ENCODE measurements at places on chromosomes 1 and 21. TPM values are rescaled to one million over a fixed set of nuclear protein-coding genes. Genes with fewer than 3 reads are reported as not detected.

GRCh38 chr1:153556348-153556747 lies 7.3 kb upstream of the S100A3 start:
- H3K27me3 ChIP-seq: no peaks in the 10 kb centered on the region
- H3K36me3 ChIP-seq: no peaks in the 10 kb centered on the region
- DNase-seq: no peak
- no peak overlapping the region for H3K4me3 ChIP-seq
- no peak overlapping the region for H3K27ac ChIP-seq

Gene GCSAML
- not detected for total RNA-seq

DNA sequence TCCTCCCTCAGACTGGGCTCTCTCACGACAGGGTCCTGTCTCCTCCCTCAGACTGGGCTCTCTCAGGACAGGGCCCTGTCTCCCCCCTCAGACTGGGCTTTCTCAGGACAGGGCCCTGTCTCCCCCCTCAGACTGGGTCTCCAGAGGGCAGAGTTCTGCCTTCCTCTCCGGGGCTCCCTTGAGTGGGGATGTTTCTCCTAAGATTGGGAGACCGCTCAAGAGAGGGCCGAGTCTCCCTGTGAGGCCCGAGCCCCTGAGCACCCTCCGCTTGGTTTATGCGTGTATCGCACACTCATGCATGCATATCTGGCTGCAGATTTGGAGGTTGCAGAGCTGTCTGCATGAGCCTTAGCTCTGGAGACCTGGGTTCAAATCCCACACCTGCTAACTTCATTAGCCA lies 39.3 kb upstream of the CSF3R start:
- no peak overlapping the region for H3K27ac ChIP-seq
- H3K4me1 ChIP-seq: peaks cover 15% of the 10 kb centered on the region
- no peaks in the 10 kb centered on the region for H3K27me3 ChIP-seq
- no peak for DNase-seq
- no peaks in the 10 kb centered on the region for H3K36me3 ChIP-seq

Gene XCL2
- not detected for total RNA-seq

Gene PLEKHA6
- 34.0 TPM for total RNA-seq

GRCh38 chr1:201426479-201427310 lies 5.2 kb upstream of the TNNI1 start:
- H3K27ac ChIP-seq: no peak overlapping the region
- H3K27me3 ChIP-seq: no peaks in the 10 kb centered on the region
- no peaks in the 10 kb centered on the region for H3K36me3 ChIP-seq
- no peak overlapping the region for H3K4me3 ChIP-seq
- no peak for DNase-seq
- H3K4me1 ChIP-seq: peaks cover 4% of the 10 kb centered on the region

DNA sequence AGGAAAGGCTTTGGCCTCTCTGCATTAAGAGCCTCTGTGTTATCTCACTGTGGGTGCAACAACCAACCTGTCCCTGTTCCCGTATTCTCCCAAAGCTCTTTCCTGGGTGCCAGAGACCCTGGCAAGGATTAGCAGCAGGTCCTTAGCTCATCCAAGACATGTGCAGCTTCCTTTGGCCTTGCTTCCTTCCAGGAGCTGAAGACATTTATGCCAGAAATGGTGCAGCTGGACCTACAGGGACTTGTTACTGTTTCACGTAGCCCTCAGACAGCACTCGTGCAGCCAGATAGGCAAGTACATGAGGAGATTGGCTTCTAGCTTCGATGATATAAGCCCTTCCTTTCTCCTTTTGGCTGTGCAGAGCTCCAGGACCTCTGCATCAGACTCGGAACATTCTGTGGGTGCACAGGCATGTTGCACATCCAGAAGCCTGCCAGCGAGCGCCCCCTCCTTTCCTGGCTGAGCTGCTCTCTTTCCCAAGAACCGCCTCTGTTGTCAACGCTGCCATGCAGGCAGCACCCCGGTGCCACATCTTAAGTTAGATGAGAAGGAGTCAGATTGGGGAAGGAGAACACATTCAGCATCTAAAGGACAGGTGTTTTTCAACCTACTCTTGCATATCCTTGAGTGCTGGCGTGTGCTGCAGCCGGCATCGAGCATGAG lies 284.5 kb upstream of the PLXNA2 start:
- no peak for DNase-seq
- H3K36me3 ChIP-seq: no peaks in the 10 kb centered on the region
- H3K4me1 ChIP-seq: peaks cover 33% of the 10 kb centered on the region

Gene NR1I3
- total RNA-seq: not detected

DNA sequence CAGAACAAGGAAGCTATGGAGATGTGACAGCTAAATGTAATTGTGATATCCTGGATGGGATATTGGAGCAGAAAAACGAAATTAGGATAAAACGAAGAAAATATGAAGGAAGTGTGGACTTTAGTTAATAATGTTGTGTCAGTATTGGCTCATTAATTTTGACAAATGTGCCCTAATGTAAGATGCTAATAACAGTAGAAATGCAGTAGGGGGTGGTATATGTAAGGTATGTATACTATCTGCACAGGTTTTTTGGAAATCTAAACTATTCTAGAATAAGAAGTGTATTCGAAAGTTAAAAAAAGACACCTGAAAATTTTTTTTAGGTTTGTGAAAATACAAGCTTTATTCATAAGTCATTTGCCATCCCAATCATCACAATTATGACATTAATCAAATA lies 421.4 kb upstream of the B3GALT2 start:
- H3K4me1 ChIP-seq: no peaks in the 10 kb centered on the region
- no peak overlapping the region for H3K4me3 ChIP-seq
- no peaks in the 10 kb centered on the region for H3K27me3 ChIP-seq
- no peak overlapping the region for H3K27ac ChIP-seq
- no peak for DNase-seq

- no peak for DNase-seq
- no peaks in the 10 kb centered on the region for H3K36me3 ChIP-seq
- H3K27me3 ChIP-seq: peaks cover 2% of the 10 kb centered on the region
- H3K27ac ChIP-seq: no peak overlapping the region
Observed at GRCh38 chr1:199404191-199404590, 623.3 kb upstream of the NR5A2 start.

Gene SPRR2A
- not detected for total RNA-seq

DNA sequence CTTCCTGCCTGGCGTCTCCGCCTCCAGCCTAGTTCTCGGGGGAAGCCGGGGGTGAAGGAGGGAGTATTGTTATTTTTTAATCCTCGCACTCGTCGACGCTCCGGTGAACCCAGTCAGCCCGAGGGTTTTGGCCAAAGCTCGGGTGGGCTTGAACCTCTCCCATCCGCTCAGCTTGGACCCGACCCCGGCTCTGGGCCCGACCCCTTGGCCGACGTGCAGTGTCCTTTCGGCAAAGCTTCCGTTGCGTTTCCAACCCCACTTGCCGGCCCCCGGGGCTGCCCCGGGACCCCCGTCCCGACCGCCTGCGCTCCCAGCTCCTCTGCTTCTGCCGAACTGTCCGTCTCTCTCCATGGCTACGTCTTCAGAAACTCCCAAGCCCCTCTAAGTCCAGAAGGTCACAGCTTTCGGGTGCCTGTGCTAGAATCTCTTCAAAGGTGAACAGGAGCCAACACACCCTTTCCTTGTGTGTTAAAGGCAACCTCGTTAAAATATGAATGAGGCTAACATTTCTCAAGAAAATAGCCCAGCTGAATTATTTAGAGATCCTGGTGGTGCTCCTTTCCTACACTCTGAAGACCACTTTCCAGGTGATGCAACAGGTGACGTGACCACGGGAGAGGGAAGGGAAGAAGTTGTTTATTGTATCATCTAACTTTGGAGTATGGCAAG lies 647 bp downstream of the DESI2 start:
- H3K36me3 ChIP-seq: peaks cover 14% of the 10 kb centered on the region
- H3K4me3 ChIP-seq: no peak overlapping the region
- DNase-seq: peak; percentile 53
- H3K27ac ChIP-seq: no peak overlapping the region
- peaks cover 17% of the 10 kb centered on the region for H3K4me1 ChIP-seq

DNA sequence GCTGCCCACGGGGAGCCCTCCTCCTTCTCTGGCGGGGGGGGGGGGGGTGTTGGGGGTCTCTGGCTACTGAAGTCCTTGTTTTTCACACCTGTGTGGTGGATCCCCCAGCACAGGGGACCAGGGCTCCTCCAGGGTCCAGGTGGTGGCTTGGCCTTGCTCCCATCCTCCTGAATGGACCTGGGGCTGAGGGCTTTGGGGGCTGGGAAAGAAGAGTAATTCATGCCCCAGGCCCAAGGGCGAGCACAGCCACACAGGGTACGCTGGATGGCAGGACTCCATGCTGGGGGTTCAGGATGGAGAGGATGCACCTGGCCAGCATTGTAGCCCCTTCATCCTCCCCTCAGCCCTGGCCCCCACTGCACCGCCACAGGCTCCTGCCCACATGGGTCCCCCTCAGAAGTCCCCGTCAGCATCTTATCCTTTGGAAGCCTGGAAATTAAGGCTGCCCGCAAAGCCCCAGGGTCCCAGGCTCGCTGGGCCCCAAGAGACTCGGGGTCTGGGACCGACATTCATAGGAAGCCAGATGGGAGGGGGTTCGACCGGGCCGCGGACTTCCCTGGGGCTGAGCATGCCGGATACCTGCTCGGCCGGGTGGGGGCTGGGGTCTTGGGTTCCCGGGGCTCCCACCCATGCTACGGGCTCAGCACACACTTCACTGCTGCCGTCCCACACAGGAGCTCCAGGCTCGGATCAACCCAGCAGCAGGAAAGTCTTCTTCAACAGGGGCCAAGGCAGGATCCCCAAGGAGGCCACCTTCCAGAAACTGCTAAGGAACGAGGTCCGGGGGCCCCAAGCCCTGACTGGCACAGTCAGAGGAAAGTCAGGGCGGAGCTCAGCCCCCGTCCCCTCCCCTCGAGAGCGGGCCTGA lies 49.0 kb upstream of the ACTRT2 start:
- H3K27me3 ChIP-seq: no peaks in the 10 kb centered on the region
- DNase-seq: no peak
- H3K36me3 ChIP-seq: peaks cover 1% of the 10 kb centered on the region
- H3K4me1 ChIP-seq: no peaks in the 10 kb centered on the region
- no peak overlapping the region for H3K4me3 ChIP-seq
- H3K27ac ChIP-seq: no peak overlapping the region

DNA sequence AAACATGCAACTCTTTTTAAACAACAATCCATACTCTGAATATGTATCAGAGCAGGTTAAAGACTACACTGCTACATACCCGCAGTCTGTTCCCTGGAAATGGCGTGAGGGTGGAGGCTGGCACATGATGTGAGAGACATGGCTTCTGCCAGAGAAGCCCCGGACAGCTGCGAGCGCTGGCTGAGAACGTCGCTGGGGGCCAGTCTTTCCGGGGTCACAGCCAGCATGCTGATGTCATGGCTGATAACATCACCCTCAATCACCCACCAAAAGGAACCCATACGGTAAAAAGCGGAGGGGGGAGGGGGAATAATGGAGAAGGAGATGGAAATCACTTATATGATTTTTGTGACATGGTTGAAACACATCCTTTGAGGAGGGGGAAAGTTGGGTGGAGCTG lies 29.1 kb downstream of the C1orf198 start:
- peaks cover 23% of the 10 kb centered on the region for H3K4me1 ChIP-seq
- H3K27ac ChIP-seq: no peak overlapping the region
- peaks cover 65% of the 10 kb centered on the region for H3K36me3 ChIP-seq
- no peaks in the 10 kb centered on the region for H3K27me3 ChIP-seq
- no peak for DNase-seq
- no peak overlapping the region for H3K4me3 ChIP-seq

DNA sequence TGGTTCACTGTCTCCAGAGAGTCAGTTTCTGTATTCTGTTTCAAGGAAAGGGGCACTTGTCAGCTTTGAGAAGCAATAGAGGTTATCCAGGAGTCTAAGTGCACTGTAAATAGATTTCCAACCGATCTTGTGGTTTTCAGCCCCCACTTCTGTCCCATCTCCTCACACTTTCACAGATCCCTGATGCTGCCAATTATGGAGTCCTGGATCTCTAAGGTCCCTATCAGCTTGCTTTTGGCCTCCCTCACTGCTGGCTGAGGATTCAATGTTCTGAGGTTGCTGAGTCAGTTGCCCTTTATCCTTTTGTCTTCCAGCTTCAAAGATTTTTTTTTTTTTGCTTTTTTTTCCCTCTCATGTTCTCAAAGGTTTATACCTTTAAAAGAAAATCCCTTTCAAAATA lies 98.4 kb downstream of the DIRAS3 start:
- H3K4me1 ChIP-seq: peaks cover 16% of the 10 kb centered on the region
- H3K27ac ChIP-seq: no peak overlapping the region
- DNase-seq: no peak
- no peaks in the 10 kb centered on the region for H3K36me3 ChIP-seq

DNA sequence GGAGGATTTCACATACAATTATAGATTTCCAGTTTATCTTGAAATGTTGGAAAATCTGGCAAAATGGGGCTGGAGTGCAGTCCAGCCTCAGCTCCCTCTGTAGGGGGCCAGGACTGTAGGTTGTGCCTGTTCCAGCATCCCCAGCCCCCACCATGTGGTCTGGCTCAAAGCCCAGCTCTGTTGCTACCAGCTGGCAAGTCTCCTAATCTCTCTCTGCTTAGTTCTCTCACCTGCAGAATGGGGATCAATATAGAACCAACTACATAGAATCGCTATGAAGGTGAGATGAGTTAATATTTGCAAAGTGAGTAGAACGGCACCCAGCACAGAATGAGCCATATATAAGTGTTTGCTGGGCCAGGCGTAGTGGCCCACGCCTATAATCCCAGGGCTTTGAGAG lies 50.0 kb upstream of the TARDBP start:
- no peak for DNase-seq
- H3K27me3 ChIP-seq: peaks cover 33% of the 10 kb centered on the region
- H3K4me1 ChIP-seq: peaks cover 6% of the 10 kb centered on the region
- H3K36me3 ChIP-seq: no peaks in the 10 kb centered on the region

DNA sequence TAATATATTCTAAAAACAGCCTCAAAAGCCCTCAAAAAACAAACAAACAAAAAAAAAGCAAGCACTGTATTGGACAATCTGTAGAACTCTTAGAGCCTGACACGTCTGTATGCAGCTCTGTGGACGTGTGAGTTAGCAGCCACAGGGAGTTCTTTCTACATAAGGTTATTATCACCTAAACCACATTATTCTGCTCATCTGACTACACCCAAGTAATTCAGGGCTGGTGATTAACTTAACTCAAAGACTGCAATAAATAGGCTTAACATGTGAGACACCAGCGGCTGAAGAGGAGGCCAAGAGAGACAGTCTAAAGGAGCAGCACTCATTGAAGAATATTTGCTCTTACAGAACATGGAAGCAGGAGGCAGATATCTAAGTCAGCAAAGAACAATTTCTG lies 316.0 kb downstream of the VAV3 start:
- no peaks in the 10 kb centered on the region for H3K36me3 ChIP-seq
- DNase-seq: no peak
- peaks cover 29% of the 10 kb centered on the region for H3K27me3 ChIP-seq
- no peak overlapping the region for H3K27ac ChIP-seq
- H3K4me1 ChIP-seq: peaks cover 13% of the 10 kb centered on the region

DNA sequence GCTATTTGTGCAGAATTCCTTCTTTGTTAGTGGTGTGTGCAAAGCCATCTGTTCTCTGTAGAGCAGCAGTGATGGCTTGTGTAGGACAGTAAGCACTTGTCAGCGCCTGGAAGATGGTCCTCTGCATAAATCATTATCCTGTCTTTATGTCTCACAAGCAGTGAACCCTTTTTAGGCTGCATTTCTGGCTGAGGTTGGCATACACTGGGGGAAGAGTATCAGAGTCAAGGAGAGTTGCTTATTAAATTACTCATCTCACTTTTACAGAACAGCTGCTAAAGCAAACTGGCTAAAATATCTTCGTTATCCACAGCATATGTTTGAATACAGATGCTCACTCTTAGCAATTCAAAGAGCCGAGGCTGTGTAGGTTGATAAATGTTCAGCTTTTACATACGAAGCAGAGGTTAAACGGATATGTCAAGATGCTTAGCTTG lies 54.6 kb upstream of the NCAM2 start:
- H3K4me1 ChIP-seq: peaks cover 38% of the 10 kb centered on the region
- DNase-seq: no peak
- H3K4me3 ChIP-seq: no peak overlapping the region
- H3K27ac ChIP-seq: no peak overlapping the region
